ENCODE measurements at places on chromosomes 5 and 9. TPM values are rescaled to one million over a fixed set of nuclear protein-coding genes. Genes with fewer than 3 reads are reported as not detected.

CDH9 gene
- total RNA-seq = 10.3 TPM

CDH6 gene
- 37.4 TPM for total RNA-seq

RABEPK gene
- total RNA-seq = 17.0 TPM

QRFP gene
- total RNA-seq = not detected

HACD4 gene
- 0.49 TPM for total RNA-seq

GRIN1 gene
- 41.8 TPM for total RNA-seq

LCN2 gene
- 0.25 TPM for total RNA-seq

SCGB3A1 gene
- not detected for total RNA-seq

KIF24 gene
- 1.2 TPM for total RNA-seq

SPATA31E1 gene
- total RNA-seq = not detected
